Activated CD4-positive, alpha-beta T cell treated with anti-CD3 and anti-CD28 coated beads, Interleukin-2, amount 10 ng/mL, durations not matched to agents 7 days and 5 days (primary cell): ENCODE measurements at places on chromosomes 4 and X. TPM values are rescaled to one million over a fixed set of nuclear protein-coding genes. Genes with fewer than 3 reads are reported as not detected.

Gene NCBP2L
- not detected for total RNA-seq

Gene POLA1
- 36.9 TPM for total RNA-seq

Gene SPANXN3
- total RNA-seq: not detected

Gene ADAM29
- not detected for total RNA-seq

Gene SSX2B
- not detected for total RNA-seq

Gene PPEF1
- not detected for total RNA-seq

Gene STK32B
- not detected for total RNA-seq

Gene CCSER1
- total RNA-seq: 0.15 TPM

Gene NSG1
- 11.0 TPM for total RNA-seq

Gene USP51
- total RNA-seq: 1.8 TPM

Gene ATXN3L
- total RNA-seq: not detected

Gene TRAM1L1
- not detected for total RNA-seq

Gene DCLK2
- total RNA-seq: not detected

Gene FAM236C
- total RNA-seq: not detected

Gene CTAG1B
- total RNA-seq: not detected

Gene EXOC1L
- total RNA-seq: not detected
